ENCODE measurements at places on chromosomes 6 and 20.

DNA sequence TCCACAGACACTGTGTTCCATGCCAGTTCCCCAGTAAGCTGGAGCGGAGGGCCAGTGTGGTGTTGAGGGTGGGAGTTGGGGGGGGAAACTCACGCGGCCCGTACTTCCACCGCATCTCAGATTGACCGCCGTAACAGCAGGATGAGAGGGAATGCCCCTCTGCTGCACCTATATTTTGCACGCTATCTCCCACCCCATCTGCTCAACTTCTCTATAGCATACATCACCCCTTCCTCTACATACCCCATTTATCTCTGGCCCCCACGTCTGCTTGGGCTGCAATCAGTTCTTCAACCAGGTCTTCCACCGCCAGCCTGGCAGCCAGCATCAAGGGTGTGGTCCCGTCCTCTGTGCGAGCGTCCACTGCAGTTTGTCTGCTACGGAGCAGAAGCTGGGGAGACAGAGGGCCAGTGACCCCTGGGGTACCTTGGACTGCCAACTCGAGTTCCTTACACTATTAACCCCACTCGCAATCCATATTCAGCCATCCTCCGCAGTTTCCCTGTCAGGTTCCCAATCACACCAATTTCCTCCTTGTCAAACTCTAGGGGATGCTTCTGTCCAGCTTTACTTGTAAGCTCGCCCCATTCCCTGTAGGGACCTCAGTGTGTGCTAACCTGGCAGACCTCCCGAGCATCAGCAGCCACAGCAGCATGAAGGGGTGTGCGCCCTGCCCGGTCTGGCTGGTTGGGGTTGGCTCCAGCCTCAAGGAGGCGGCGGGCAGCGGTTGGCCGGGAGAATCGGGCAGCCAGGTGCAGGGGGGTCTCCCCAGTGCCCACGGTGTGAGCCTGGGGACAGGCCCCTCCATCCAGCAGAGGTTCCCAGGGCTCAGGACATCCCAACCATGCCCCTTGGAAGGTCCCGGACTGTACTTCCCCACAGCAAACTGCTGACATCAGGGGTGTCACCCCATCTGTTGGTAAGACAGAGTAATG lies 4.5 kb upstream of the GPSM3 start:
- DNase-seq = no peak

DNA sequence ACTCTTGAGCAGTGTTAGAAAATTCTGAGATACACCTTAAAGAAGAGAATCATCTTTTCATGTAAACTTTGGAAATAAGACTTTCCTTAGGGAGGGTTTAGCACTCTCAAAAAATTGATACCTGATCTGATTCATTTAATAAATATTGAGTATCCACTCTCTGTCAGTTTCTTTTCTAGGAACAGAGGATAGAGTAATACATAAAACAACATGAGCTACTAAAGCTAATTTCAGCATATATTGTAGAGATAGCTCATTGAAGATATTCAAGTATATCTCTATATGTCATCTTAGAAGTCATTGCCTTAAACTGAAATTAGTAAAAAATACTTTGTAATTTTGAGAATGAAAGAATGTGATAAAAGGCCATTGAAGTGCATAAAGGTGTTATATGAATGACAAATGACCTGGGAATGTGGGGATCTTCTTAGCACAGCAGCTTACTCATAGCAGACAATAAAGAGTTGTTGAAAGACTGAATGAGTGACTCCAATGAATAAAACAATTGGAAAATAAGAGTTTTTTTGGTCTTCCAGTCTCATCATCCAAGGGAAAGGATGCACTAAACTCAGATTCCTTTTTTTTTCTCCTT lies 29.2 kb downstream of the RHAG start:
- DNase-seq = no peak

DNA sequence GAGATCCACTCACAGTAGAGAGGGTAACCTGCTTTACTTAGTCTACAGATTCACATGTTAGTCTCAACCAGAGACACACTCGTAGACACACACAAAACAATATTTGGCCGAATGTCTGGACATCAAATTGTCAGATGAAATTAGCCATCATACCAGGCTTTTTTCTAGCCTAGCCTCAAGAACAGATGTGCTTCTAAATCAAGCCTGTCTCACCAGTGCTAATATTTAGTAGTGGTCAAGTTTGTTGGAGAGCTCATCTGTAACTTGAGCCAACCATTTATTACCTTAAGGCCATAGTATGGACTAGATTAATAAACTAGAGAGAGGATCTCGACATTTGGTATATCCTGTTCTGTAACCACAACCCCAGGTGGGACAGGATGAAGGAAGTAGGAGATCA lies 1118.8 kb upstream of the MAP3K7 start:
- DNase-seq = no peak

- DNase-seq = no peak
Observed at GRCh38 chr6:11485271-11485670, 52.3 kb upstream of the TMEM170B start.

GRCh38 chr6:109458774-109459531 lies 3.4 kb upstream of the MICAL1 start:
- no peak for DNase-seq

- DNase-seq = no peak
Observed at GRCh38 chr6:134372603-134373281, 54.8 kb upstream of the SGK1 start.

- no peak for DNase-seq
Observed at GRCh38 chr6:165487347-165487746, 175.7 kb downstream of the PDE10A start.

DNA sequence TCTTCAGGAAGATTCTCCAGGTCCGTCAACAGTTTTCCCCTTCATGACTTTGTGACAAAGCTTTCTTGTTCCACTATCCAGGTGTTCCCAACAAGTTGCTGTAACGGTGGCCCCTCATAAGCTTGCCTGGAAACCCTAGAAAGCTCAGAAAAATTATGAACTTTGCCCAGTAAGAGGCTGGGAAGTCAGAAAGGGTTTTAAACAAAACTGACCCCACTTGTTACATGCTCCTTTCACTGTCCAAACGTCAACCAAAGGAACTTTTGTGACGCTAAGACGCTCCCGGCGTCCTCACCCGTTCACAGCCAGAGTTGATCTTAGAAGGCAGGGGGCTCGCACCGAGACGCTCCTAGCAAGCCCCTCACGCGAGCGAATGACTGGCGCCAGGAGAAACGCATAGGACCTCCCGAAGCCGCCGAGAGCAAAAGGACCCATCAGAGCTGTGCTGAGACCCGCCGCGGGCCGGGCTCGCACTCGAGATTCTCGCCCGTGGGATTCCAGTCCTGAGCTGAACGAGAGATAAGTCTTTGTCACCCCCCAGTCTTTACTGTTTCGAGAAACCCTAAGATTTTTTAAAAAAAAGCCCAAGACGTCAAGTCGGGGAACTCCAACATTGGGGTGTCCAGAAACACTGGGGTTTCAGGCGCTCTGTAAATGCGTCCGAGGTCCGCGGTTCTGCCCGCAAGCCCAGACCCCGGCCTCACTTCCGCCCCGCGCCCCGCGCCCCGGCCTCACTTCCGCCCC lies 544 bp upstream of the ACAT2 start:
- no peak for DNase-seq

DNA sequence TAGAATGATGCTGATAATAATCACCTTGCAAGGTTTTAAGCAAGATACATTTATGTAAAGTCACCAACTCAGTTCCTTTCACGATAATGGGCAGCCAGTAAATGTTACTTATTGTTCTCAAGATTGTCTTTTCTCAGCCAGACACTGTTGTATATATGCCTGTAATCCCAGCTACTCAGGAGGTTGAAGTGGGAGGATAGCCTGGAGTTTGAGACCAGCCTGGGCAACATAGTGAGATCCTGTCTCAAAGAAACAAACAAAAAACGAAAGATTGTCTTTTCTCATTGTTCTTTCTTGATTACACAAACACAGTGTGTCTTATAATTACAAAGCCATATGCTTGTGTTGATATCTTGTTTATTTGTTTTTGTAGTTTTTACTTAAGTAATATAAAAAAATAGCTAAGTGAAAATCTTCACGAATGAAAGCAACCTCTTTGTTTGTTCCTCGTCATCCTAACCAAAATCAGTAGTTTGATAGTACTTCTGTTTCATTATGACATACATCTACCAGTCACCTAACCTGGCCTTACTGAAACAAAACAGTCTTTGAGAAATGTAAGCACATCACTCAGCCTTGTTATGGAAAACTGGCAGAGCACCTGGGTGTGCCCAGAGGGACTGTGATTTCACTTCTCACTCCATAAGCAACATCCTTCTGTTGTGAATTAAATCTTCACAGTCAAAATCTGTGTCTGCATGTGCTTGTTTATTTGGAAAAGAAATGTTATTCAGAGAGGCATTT lies 436.2 kb upstream of the SOX4 start:
- no peak for DNase-seq

DNA sequence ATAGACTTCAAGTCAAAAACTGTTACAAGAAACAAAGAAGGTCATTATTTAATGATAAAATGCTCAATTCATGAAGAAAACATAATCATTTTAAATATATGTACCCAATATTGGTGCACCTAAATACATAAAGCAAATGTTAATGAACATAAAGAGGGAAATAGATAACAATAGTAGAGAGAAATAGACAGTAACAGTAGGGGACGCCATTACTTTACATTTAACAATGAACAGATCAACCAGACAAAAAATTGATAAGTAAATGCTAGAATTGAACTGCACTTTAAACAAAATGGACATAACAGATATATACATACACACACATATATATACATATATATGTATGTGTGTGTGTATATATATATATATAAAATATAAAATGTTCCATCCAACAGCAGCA lies 37.4 kb downstream of the IL22RA2 start:
- no peak for DNase-seq

DNA sequence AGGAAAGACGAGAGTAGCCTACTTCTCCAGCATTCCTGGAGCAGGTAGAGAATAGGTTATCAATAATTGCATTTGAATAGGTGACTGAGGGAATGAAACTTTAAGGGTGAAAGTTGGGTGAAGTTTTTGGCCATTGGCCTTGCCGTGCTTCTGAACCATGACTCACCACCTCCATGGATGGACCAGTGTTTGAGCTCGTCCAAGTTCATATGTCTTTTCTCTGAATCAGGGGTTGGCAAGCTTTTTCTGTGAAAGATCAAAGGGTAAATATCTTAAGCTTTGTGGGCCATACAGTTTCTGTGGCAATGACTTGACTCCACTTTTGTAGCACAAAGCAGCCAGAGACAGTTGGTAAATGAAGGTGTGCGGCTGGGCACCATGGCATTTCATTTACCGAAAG lies 31.8 kb downstream of the SNRNP48 start:
- DNase-seq = no peak

DNA sequence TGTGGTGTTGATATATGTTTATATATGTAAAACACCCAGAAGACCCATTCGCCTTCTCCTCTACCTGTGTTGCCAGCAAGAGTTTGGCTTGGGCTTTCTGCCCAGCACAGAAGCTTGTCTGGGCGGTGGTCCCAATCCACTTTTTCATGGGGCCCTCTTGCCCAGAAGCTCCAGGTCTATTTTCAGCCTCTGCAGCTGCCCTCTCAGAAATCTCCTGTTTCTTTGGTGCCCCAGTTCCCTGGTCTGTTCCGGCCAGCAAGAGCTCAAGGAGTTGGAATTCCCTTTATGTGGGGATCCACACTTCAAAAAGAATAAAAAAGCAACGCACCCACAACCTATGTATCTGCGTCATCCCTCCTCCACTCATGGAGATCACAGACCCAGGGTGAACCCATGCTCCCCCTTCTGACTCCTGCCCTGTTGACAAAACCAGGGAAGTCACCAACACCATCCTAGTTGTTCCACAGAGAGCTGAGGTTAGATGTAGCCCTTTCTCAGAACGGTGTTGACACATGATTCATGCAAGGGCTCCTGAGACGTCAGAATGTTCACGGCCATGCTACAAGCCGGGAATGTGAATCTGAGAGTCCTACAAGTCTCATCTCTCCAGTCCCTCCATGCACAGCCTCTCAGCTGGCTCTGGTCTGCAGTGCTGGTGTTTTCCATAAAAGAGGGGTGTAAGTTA lies 156.8 kb upstream of the RIN2 start:
- no peak for DNase-seq

GRCh38 chr20:37518059-37518458 lies 3.0 kb upstream of the NNAT start:
- no peak for DNase-seq
